Kidney (tissue), 22 donors: ENCODE measurements at places on chromosomes 16 and 17. TPM values are rescaled to one million over a fixed set of nuclear protein-coding genes. Genes with fewer than 3 reads are reported as not detected.

Gene HSDL1
- 12.1 TPM for polyA plus RNA-seq

Gene NTN3
- polyA plus RNA-seq, result not detected

Gene TOP2A
- polyA plus RNA-seq, result 0.82 TPM

DNA sequence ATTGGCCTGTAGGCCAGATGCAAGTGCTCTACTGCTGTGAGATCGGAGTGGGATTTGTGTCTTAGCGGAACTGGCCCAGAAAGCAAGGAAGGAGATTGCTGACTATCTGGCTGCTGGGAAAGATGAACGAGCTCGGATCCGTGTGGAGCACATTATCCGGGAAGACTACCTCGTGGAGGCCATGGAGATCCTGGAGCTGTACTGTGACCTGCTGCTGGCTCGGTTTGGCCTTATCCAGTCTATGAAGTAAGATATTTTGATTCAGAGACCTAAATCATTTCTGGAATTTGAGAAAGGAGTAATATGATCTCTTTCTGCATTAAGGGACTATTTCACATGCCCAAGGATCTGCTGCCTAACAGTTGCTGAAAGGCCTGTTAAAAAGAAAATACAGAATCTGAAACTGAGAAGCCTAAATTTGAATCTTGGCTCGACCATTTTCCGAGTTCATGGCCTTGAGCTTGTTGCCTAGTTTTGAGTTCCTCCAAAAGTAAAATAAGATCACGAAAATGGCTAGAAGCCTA lies 21.1 kb downstream of the IST1 start:
- DNase-seq, result no peak

Gene FZD2
- 5.5 TPM for polyA plus RNA-seq

DNA sequence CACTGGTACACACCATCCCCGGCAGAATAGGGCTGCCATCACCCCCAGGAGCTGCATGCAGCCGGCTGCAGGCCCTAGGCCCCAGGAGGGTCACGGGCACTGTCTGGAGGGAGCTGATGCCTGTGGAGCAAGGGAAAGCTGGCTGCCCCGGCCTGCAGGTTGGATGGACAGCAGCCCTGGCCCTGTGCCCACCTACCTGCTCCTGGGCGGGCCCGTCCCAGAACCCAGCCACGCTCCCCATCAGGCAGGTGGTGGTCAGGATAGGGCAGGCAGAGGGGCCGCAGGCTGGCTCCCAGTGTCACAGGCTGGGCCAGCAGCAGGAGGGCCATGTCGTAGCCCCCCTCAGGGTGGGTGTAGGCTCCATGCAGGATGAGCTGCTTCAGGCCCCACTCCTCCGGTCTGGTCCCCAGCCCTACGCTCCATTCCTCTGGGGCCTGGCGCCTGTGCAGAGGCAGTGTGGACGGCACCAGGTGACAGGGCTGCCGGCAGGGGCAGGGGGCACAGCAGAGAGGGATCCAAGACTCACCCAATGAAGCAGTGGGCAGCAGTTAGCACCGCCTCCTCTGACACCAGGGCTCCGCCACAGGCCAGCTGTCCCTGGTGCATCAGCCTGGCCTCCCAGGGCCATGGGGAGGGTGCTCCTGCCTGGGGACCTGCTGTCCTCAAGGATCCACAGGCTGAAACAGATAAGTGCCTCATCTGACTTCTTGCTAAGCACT lies 4.0 kb downstream of the PRSS53 start:
- DNase-seq, result no peak

Gene KCNJ16
- polyA plus RNA-seq, result 163 TPM

DNA sequence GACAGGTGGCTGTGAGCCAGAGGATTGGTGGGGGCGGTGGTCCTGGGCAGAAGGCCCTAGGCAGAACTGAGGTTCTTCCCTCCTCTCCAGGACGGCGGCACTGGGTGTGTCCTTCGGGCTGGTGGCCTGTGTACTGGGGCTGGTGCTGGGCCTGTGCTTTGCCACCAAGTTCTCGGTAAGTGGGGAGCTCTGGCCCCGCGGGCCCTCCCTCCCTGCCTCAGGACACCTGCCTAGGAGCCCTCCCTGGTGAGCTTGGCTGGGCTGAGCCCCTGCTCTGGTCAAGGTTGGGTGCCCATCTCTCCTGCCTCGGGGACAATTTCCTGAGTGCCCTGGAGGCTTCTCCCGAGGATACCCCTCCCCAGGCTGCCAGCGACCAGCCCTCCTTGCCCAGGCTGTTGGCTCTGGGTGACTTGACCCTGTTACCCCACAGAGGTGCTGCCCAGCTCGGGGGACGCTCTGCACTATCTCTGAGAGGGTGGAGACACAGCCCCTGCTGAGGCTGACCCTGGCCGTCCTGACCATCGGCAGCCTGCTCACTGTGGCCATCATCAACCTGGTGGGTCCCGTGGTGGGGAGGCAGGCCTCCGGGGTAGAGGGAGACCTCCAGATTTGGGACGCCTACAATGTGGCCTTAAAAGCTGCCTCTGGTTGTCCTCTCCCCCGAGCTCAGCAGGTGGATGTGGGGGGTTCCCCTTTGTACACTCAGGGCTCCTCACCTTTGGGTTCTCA lies 42.0 kb downstream of the ADCY7 start:
- peak; percentile 6 for DNase-seq

DNA sequence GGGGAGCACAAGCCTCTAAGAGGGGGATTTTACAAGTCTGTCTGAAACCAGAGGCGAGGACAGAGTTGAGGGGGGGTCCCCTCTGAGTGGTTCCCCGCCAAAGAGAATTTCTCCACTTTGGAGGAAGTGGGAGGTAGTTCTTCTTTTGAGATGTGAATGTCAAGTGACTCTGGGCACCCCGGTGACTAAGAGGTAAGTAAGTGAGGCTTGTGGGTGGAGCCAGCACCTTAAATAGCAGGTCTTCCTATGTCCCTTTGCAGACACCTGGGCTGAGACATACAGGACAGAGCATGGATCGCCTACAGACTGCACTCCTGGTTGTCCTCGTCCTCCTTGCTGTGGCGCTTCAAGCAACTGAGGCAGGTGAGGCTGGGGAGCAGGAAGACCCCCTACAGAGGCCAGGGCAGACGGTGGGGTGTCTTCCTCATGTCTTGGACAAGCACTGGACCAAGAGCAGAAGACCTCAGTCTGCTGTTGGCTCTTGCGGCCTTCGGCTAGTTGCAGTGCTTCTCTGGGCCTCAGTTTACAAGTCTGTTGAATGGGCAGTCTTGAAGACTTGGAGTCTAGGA lies at the start of gene CCL22:
Gene CCL22, plus strand, starts transcription at position 257 of the 569 bp plus-strand sequence. Its CDS starts 34 bp downstream, at position 291.
- DNase-seq, result no peak

Gene LRRC59
- polyA plus RNA-seq, result 37.0 TPM

Gene MT1A
- 3.1 TPM for polyA plus RNA-seq

DNA sequence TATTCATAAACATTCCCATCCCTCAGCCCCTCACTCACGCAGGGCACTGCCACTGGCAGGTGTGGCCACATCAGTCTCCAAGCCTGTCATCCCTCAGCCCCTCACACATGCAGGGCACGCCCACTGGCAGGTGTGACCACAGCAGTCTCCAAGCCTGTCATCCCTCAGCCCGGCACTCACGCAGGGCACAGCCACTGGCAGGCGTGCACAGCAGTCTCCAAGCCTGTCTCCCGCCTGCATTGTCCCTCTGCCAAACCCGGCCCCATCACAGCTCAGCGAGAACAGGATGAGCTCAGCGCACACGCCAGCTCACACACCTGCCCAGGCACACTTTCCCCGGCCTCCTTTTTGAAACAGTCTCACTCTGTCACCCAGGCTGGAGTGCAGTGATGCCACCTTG lies 11.4 kb upstream of the KREMEN2 start:
- no peak for DNase-seq

DNA sequence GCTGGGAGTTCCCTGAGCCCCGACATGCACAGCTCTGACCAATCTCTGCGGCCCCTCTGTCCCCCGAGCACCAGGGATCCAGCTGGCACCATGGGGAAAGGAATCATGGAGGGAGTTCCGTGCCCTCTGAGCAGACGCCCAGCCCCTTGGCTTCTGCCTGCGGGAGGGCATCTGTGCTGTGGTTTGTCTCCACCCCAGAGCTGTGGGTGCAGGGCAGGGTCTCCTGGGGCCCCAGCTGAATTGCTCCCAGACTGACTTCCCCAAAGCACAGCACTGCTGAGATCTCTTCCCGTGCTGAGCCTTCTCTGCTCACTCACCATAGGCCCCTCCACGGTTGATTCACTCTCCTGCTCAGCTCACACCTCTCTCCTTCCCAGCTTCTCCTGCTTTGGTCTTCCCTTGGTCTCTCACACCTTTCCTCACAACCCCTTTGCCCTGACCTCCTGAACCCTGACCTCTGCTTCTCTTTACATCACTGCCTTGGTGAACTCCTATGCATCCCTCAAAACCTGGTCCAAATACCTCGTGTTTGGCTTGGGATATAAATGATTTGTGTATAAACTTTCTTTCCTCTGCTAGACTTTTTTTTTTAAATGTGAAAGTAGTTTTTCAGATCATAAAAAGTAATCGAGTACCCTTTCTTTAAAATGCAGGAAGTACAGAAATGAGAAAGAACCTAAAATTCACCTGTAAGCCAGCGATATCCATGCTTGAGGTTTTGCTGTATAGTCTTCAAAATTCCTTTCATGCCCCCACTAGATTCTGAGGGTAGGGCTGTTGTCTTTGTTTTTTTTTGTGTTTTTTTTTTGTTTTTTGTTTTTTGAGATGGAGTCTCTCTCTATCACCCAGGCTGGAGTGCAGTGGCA lies 265.3 kb downstream of the SEC14L1 start:
- DNase-seq, result no peak

DNA sequence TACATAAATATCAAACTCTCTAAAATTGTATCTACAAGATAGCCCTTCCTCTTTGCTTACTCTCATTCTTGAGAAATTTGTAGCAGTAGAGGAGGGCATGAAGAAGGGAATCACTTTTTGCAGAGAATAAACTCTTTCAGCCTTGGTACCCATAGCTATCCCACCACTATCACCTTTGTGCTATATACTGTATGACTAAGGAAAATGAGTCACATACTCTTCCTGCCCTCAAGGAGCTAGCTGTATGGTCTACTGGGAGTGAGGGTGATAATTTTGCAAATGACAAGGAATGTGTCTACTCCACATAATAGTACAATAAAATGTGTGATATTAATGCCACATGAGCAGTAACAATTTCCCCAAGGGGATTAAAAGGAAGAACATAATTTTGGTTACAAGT lies 184.6 kb upstream of the WSB1 start:
- DNase-seq, result no peak

DNA sequence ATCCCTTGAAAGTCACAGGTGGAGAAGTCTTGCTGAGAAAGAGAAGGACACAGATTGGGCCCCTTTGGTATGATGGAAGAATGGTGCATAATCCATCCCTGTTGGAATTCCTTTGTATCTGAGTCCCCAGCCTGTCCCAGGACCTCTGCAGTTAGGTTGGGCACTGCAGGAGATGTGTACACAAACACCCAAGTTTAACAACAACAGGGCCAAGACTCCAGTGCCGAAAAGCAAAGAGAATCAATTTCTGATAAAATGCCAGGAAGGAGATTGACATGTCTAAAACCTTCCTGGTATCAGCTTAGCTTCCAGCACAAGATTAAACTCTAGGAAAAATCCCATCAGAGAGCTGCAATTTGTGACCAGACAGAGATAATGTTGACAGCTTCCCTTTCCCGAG lies 32.9 kb downstream of the KATNIP start:
- DNase-seq, result no peak

DNA sequence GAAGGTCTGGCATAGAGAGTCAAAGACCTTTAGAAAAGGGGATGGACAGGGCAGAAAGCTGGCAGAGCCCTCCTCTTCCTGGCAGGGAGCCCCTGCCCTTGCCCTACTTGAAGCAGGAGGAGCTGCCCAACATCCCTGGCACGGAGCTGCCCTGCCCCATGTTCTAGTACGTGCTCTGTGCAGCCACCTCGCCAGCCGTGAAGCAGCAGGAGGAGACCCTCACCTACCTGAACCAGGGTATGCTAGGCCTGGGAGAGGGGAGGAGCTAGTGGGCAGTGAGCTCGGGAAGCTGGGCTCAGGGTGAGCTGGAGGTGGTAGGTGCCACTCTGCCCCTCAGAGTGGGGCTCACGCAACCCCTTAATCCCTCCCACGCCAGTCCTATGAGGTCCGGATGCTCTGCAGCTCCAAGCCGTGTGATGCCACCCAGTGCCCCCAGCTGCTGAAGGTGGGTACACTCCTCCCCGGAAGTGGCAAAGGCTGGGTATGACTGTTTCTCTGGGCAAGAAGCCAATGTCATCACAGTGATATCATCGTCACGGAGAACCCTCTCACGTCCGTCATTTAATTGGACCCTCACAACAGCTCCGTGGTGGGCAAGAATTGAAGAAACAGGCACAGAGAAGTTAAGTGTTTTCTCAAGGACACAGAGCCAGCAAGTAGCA lies 12.7 kb upstream of the STAC2 start:
- no peak for DNase-seq

- DNase-seq, result peak; percentile 62
Measured at GRCh38 chr17:59371416-59372100, 40.1 kb downstream of the YPEL2 start.

- DNase-seq, result no peak
Measured at GRCh38 chr16:21162661-21163151, 4.2 kb downstream of the LDAF1 start.

- DNase-seq, result peak; percentile 27
Measured at GRCh38 chr17:20173091-20173490, 163.9 kb downstream of the SPECC1 start.

DNA sequence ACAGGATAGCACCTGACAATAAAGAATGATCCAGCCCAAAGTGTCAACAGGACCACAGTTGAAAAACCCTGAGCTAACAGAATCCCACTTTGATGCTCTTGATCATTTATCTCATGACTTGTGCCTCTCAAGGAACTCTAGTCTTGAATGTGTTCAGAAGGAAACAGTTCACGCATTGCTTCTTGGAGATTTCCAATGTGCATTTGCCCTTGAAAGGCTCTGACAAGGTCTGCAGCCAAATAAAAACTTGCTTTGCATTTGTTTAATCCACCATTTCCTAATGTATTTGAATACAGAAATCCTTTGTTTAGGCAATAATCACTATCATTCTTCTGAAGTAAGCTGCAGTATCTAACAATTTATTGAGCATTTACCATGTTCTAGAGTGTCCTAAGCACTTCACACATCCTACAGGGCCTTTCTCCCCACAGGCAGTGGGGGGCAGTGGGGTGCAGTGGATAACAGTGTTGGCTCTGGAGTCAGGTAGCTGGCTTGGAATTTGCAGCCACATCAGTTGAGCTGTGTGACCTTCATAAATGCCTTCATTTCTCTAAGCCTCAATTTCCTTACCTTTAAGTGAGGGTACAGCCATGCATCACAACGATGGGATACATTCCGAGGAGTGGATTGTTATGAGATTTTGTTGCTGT lies 239.7 kb downstream of the XYLT1 start:
- no peak for DNase-seq

DNA sequence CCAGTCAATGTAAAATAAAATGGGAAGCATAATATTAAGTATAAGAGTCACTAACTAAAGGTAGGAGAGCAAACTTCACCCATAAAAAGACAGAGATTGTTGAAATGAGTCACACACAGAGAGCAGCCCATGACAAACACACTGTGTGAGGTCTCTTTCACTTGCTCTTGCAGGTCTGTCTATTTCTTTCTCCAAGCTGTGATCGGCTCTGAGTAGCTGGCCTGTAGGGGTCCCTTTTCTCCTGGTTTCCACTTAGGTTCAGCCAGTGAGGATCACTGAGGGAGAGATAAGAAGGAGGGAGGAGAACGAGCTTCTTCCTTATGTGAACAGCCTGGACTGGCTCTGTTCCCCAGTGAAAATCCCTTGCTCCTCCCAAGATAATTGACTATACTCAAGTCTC lies 133.7 kb upstream of the HS3ST3A1 start:
- DNase-seq, result no peak
